T-helper 1 cell treated with Interleukin-12 subunit alpha and Interleukin-12 subunit beta and Interleukin-4 antibody, amounts not matched to agents 30 ng/mL and 1 ng/mL, for 36 hours (primary cell): ENCODE measurements at places on chromosomes 4 and X. TPM values are rescaled to one million over a fixed set of nuclear protein-coding genes. Genes with fewer than 3 reads are reported as not detected.

The TMSB15A gene
- 0.54 TPM in 1 of 2 replicates, not detected in the other for total RNA-seq

The PPEF2 gene
- total RNA-seq: not detected in 2 replicates

The RHOXF1 gene
- 0.29 and 0.46 TPM in 2 replicates for total RNA-seq

The RBMX gene
- 216 and 219 TPM in 2 replicates for total RNA-seq

The TLR8 gene
- total RNA-seq: not detected in 2 replicates

The GLUD2 gene
- total RNA-seq: 0.12 and 0.29 TPM in 2 replicates
